Right kidney (tissue), 9 donors: ENCODE measurements at places on chromosomes 2 and 18.
A peak's percentile ranks its signal among the peaks of the same experiment; 100 is the strongest.

DNA sequence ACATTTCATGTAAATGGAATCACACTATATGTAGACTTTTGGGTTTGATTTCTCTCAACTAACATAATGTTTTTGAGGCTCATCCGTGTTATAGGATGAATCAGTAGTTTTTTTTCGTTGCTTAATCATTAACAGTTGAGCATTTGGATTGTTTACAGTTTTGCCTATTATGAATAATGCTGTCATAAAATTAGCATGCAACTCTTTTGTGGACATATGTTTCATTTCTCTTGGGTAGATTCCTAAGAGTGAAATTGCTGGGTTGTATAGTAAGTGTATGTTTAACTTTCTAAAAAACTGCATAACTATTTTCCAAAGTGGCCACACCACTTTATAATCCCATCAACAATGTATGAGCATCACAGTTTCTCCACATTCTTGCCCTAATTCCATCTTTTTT, 7.7 kb upstream of the RHBDD1 start:
- DNase-seq, result no peak

- DNase-seq, result no peak
These were observed 143.9 kb downstream of the NCK2 start for GRCh38 chr2:105888625-105889024.

- no peak for DNase-seq
These were observed 76.4 kb downstream of the TANC1 start for GRCh38 chr2:159044804-159045286.

GRCh38 chr18:36217348-36217747, 30.1 kb downstream of the MOCOS start:
- DNase-seq, result no peak

DNA sequence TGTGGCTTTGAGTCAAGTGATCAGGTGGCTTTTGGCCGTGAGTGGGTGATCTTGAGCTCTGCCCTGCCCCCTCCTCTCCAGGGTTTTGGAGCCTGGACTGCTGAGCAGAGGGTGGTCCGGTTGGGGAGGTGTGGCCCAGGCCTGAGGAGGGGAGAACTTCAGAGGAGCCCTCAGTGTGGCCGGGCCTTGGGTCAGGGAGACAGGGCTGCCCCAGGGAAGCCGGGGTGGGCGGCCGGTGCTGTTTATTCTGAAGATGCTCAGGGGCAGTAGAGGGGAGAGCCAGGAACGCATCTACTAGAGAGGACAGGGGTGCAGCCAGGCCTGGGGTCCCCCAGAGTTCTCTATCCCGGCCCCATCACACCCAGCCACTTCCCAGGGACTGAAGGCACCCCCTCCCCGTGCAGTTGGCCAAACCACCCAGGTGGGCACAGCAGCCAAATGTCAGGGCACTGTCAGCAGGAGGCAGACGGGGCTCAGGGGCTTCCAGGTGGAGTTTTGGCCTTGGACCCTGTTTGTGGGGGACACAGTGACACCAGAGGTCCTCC, 963 bp downstream of the ERFE start:
- peak; percentile 32 for DNase-seq

- no peak for DNase-seq
These were observed 59.0 kb downstream of the BIN1 start for GRCh38 chr2:127047716-127048617.

GRCh38 chr2:235591921-235592320, 98.1 kb downstream of the AGAP1 start:
- DNase-seq, result no peak

DNA sequence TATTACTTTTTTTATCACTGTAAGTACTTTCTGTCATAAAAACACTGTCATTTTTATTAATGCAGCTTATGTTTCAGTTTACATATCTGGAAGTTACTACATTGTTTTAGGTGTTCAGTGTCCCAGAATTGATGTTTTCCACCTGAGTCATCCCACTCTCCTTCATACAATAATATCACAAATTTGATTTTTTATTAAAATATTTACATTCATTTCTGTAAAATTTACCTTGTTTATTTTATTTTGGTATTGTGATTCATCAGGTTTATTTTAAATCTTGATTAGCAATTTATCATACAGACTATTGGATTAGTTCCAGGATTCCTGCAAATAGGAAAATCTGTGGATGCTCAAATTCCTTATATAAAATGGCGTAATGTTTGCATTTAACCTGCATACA, 1662.9 kb downstream of the SUCLG1 start:
- DNase-seq, result no peak

DNA sequence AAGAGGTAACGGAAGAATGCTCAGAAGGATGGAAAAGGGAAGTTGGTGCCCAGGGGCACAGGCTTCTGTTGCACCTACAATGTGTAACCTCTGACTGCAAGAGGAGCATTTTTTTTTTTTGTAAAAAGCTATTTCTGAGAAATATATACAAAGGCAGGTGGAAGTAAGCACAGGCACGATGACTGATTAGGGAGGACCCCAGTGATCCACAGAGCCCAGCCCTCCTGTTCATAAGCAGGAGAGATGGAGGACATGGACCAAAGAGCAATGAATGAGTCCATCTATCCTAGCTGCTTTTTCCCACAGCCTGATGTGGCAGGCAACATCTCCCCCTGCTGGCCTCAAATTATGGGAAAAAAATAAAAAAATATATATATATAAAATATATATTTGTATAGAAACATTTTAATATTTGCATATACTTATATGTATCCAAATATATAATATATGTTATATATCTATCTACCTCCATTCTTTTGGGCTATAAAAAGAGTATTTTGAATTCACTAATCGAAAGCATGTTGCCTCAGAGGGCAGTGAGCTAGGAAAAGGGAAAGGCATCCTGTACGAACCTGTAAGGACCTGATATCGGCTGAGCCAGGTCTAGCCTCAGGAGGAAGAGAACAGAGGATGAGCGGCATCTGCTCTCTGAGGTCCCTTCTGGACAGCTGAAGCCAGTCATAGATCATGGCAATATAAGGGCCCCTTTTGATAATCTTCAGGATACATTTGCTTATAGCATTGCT, 166.0 kb upstream of the STK17B start:
- DNase-seq, result no peak

- no peak for DNase-seq
These were observed 177.3 kb upstream of the SPOPL start for GRCh38 chr2:138324068-138324771.

DNA sequence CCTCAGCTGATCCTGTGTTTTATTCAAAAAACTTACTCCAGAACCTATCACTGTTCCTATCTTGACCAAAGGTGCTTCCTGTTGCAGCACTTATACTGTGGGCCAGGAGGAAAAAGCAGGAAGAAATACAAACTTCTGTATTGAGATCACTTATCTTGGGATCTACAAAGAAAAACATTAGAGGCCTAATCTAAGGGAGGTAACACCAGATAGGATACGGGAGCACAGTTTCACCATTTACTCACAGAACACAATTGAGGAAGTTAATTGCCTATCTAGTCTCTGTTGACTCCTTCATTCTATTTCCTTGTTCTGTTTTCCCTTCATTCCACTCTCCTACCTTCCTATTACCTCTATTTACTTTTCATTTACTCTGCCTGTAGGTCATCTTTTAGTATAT, 287.2 kb upstream of the LINC00305 start:
- no peak for DNase-seq

DNA sequence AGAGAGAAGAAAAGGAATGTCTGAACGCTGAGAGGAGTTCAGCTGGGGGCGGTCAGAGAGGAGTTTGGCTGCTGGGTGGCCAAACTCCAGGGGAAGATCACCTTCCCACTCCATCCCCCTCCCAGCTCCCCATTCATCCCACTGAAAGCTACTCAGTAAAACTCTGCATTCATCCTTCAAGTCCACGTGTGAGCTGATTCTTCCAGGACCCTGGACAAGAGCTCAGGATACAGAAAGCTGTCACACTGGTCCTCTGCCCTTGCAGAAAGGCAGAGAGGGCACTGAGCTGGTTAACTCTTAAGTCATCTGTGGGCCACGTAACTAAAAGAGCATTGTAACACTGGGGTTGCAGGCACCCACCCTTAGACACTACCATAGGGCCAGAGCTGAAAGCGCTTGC, 132.1 kb upstream of the ARL4C start:
- DNase-seq, result no peak

GRCh38 chr2:119223521-119224390, at the start of gene STEAP3:
Gene STEAP3, plus strand, starts transcription at chr2:119223834. Its CDS starts 7,179 bp downstream, at chr2:119231013.
- peak; percentile 71 for DNase-seq

DNA sequence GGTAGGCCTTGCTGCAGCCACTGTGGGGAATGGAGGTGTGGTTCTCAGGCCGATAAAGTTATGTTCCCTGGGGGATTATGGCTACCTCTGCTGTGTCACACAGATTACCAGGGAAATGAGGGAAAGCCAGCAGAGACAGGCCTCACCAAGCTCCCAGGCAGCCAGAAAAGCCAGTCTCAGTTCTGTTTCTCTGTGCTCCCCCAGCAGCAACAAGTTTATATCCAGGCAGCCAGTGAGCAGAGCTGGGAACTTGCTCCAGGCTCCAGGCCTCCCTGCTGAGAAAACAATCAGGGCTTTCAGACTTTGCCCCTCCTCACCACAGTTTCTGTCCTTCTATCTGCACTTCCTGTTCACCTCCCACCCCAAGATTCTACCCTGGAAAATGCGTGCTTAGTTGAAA, 596.6 kb upstream of the GYPC start:
- no peak for DNase-seq

- DNase-seq, result no peak
These were observed 57.9 kb upstream of the ARHGAP15 start for GRCh38 chr2:143071185-143071876.

DNA sequence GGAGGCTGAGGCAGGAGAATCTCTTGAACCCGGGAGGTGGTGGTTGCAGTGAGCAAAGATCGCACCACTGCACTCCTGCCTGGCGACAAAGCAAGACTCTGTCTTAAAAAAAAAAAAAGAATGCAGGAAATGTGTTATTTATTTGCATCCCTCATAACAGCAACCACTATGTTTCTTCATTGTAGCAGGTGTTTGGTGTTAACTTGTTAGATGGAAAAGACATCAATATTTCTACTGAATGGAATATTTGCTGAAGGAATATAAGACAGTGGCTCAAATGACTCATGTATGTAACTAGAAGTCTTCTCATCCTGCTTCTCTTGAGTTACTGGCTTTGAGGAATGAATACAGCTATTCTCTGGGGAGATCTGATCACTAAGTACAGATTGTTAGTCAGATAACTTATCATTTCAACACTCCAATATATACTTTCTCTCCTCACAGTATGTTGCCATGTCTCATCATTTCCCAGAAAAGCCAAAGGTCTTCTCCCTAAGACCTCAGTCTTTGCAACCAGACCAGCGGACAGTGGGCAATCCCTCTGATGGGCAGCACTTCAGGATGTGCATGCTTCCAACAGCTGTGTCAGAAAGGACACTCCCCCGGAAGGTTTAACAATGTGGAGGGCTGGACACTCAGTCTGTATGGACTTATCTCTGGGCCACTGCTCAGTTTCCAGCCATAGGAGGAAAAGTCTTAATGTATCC, 104.4 kb upstream of the STK17B start:
- DNase-seq, result no peak

- DNase-seq, result no peak
These were observed 74.1 kb upstream of the MAP4K3 start for GRCh38 chr2:39511219-39511604.

GRCh38 chr18:49510393-49511115, 23.5 kb upstream of the C18orf32 start:
- peak; percentile 59 for DNase-seq

DNA sequence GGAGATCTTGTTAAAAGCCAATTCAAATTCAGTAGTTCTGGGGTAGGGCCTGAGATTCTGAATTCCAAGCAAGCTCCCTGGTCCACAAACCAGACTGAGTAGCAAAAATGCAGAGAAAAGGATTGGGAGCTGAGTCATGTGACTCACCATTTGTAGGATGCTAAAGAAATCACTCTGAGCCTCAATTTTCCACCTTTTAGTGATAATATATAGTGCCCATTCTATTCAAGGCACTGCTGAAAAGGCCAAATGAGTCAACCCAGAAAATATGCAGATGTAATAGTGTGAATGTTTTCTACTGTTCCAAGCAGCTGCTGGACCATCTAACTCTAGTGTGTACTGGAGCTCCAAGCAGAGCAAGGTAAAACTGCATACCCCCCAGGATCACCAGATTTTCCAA, 47.2 kb downstream of the SLC14A2 start:
- DNase-seq, result no peak

DNA sequence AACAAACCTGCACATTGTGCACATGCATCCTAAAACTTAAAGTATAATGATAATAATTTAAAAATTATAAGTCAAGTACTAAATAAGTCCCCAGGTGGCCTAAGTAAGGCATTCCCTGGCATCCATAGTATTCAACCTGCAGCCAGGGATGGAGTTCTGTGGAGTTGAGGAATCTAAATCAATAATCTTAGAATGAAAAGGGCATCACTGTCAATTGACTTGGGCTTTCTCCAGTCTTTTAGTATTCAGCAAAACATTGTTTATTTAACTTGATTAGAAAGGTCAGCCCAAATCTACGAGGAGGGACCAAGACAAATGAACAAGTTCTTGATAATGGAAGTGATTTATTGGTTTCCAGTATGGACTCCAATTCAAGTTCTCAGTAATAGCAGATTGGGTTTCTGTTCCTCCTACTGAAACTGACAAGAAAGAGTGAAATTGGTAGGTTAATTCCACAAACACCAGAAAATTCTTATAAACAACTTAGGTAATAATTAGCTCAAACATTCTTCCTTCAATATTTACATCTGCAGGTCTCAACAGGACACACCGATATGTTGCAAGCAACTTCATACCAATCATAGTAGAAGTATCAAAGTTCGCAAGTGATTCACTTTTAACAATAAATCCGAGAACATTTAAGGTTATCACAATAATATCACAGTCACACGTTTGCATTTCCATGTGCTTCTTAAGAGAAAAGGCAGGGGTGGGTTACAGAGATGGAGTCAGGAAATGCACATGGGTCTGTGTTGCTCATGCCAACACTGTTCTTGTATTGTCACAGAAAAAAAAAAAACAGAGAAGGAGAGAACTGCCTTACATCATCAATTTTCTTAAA, 51.7 kb upstream of the EHBP1 start:
- no peak for DNase-seq

- no peak for DNase-seq
These were observed 161.7 kb upstream of the ZNF236 start for GRCh38 chr18:76660571-76661192.

- DNase-seq, result no peak
These were observed 37.6 kb upstream of the GPR17 start for GRCh38 chr2:127608061-127609030.
